Adrenal gland (tissue), 19 donors: ENCODE measurements at places on chromosomes 6 and 20.

DNA sequence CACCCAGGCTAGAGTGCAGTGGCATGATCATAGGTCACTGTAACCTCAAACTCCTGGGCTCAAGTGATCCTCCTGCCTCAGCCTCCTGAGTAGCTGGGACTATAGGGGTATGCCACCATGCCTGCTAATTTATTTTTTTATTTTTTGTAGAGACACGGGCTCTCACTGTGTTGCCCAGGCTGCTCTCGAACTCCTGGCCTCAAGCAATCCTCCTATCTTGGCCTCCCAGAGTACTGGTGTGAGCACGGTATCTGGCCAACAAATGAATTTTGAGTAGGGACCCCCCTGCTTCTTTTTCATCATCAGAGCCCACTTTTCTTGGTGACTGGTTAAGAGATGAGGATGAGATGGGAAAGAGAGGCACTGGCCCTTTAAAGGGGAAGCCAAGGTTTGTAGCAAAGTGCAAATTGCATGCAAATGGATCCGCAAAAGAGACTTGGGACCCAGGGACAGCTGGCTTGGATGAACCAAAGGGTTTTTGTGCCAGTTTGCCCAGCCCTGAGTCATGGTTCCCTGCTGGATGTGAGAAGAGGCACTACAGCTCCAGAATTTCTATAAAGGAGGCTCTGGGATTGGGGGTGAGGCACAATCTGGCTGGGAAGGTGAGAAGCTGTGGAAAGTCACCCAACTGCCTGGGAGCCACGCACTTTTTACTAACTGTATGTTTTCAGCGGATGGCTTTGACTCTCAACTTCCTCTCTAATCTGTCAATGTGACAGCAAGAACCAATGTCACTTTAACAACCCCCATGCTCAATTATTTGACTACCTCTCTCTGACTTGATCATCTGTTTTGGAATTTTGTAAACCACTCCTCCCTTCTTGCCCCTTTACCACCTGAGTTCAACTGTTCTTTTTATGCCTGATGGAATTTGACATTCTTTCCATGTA, 58.7 kb upstream of the RNF24 start:
- peak; percentile 46 for DNase-seq

GRCh38 chr6:19205076-19205475, 632.1 kb upstream of the ID4 start:
- no peak for DNase-seq

GRCh38 chr6:88165844-88166492, at the start of gene CNR1:
Gene CNR1, minus strand, starts transcription at chr6:88166347. Its CDS starts 21,073 bp downstream, at chr6:88145274.
- DNase-seq = peak; percentile 44

DNA sequence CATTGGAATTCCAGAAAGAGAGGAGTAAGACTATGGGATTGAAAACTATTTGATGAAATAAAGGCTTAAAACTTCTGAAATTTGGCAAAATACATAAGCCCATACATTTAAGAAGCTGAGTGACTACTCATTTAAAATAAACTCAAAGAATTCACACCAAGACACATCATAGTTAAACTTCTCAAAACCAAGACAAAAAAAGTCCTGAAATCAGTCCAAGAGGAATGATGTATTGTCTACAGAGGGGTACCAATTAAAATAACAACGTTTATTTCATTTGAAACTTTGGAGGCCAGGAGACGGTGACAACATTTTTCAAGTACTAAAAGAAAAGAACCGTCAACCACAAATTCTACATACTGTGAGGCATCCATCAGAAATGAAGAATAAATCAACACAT, 841.4 kb upstream of the MAP3K7 start:
- DNase-seq = no peak

DNA sequence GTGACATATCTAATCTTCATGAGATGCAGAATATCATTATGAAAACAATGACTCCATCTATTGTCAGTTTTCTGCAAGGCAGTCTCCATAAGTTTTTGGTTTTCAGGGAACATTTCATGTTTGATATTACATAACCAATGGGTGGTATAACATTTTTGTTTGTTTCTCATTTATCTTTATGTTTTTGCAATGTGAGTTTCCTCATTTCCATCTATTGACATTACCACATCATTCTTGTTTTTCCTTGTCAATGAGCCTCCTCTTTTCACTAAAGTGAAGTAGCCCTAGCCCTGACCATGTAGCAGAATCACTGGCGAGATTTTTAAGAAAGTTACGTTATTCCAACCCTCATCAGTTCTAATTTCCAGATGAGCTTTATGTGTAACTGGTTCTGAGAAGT, 4.4 kb downstream of the EFHC1 start:
- no peak for DNase-seq

DNA sequence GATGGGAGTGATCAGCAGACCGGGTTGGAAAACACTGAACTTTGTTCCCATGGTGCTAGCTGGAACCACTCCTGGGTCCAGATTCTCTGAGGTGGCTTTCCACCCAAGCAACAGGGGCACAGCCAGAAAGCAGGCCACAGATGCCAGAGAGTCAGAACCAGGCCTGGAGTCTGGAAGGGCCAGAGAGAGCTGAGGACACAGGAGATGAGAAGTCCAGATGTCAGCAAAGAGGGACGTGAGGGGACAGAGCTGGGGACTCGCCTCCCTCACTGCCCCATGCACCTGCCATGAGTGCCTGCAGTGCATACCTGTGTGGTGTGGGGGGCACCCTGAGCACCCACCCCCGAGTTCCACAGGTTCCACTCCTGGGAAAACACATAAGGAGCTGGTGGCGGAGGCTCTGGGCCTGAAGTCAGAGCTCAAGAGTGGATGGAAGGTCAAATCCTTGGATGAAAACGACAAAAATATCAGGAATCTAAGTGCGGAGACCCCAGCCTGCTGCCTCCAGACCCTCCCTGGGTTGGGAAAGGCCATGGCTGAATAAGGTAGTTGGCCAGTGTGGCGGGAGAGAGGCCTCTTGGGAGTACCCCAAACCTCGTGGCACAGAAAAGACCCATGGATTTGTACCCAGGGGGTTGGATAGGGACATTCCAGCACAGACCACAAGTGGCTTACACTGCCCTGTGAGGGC, 224.2 kb downstream of the SYNDIG1 start:
- no peak for DNase-seq

- no peak for DNase-seq
These were observed 468.0 kb downstream of the PREX1 start for GRCh38 chr20:48359692-48360341.

- DNase-seq = no peak
These were observed 244.1 kb downstream of the BMP7 start for GRCh38 chr20:57022306-57022705.

DNA sequence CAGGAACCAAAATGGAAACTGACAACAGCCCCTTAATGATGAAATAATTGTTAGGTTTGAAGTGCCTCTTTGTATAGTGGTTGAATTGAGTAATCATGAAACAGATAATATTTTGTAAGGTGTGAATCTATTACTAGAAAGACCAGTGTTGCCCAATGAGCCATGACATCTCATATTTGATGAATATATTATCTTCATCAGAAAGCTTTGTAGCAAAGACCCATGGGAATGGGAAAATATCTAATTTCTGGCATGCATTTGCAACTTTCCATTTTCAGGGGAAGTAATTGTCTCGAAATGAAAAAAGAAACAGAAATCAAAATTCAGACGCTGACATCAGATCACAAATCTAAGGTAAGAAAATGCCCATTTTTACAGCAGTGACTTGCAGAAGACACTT, 57.3 kb upstream of the LAMP5 start:
- DNase-seq = no peak

GRCh38 chr6:87716928-87717614, 15.0 kb upstream of the AKIRIN2 start:
- no peak for DNase-seq

DNA sequence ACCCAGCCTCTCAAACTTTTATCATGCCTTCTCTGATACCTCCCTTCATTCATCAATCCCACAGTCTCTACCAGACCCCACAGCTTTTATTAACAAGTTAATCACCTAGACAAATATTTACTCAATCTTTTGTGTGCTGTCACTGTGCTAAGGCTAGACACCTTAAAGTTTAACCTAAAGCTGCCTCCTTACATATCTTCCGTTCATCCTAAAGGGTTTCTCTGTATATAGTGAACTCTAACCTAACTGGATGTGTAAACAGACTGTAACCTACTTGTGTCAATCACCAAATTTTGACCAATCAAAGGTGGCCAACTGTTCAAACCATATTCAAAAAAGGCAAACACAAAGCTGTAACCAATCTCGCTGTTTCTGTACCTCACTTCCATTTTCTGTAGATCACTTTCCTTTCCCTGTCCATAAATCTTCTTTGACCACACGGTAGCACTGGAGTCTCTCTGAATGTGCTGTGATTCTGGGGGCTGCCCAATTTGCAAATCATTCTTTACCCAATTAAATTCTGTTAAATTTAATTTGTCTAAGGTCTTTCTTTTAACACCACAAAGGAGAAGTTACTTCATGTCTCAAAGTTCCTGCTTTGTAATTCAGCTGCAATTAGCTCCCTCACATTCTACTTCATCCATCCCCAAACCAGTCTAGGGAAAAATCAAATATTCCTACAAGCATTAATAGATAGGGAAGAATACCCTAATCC, 72.5 kb downstream of the ARHGAP18 start:
- no peak for DNase-seq

DNA sequence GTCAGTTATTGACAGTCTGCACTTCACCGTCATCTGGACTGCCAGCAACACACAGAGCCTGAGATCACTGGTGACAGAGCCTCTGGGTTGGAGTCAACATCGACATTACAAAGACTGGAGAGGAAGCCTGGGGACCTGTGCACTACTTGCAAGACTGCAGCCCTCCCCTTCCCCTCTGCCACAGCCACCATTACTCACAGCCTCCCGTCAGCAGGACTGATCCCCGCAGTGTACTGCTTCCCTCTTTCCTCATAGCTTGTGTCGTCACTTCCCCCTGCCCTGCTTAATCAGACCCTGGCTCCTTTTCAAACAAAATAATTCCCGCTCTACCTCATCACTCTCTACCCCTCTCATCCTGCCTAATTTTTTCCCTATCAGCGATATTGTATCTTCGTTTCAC, 235.5 kb upstream of the KCNQ5 start:
- no peak for DNase-seq

- DNase-seq = no peak
These were observed 20.6 kb downstream of the EPHA7 start for GRCh38 chr6:93398723-93399122.

GRCh38 chr20:12531626-12532025, 477.1 kb upstream of the SPTLC3 start:
- no peak for DNase-seq

DNA sequence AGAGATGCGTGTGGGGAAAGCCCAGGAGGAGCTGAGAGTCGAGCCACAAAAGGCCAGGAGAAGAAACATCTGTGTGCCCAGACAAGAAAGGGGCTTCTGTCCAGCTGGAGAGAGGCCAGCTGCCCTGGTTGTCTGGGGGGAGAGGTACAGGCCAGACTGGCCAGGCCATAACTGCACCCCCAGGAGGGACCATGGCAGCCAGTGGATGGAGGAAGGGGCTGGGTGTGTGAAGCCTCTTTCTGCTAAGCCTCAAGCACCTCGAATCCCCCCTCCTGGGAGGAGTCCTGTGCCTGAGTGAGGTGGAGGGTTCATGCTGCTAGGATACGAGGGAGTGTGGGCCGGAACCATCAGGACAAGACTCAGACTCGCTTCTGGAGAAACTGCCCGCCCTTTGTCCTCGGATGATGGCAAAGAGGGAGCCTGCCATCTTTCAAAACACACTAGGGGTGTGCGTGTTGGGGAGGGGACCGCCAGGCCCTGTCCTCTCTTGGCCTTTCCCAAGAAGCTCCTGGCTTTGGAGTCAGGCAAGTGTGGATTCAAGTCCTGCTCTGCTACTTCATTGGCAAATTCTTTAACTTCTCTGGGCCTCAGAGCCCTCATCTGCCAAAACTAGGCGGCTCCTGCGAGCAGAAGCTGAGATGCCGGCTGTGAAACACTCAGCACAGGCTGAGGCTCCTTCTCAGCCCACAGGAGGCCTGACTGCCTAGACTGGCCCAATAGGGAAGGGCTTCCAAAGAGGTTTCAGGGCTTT, 90.3 kb downstream of the ASXL1 start:
- no peak for DNase-seq
